T-helper 2 cell (primary cell): ENCODE measurements at places on chromosomes 7 and 10.
A peak's percentile ranks its signal among the peaks of the same experiment; 100 is the strongest.

DNA sequence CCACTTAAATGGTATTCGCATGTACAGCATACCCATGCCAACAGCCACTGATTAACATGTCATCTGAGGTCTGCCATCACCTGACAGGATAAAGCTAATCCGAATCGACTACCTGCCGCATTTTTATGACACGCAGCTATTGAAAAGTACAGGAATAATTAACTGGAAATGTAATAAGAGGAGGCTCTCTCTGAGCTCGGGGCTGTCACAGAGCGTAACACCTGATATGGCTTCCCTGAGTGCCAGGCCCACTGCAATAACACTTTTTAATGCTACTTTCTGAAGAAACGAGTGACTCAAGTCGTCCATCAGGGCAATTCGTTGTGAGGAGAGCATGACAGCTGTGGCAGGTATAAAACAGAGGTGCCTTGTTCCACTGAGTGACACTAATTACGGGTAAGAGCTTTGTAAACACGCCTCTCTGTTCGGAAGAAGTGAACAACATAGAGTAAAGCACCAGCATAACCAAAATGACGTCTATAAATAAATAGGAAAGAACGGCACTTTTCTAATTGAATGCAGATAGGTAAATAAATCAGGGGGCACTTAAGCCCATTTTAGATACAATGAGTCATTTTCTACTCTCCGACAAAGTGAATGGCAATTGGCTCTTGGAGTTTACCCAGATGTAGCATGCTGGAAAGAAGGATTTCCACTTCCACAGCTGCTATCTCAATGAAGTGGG, 56.5 kb upstream of the CREB5 start:
- DNase-seq: no peak

DNA sequence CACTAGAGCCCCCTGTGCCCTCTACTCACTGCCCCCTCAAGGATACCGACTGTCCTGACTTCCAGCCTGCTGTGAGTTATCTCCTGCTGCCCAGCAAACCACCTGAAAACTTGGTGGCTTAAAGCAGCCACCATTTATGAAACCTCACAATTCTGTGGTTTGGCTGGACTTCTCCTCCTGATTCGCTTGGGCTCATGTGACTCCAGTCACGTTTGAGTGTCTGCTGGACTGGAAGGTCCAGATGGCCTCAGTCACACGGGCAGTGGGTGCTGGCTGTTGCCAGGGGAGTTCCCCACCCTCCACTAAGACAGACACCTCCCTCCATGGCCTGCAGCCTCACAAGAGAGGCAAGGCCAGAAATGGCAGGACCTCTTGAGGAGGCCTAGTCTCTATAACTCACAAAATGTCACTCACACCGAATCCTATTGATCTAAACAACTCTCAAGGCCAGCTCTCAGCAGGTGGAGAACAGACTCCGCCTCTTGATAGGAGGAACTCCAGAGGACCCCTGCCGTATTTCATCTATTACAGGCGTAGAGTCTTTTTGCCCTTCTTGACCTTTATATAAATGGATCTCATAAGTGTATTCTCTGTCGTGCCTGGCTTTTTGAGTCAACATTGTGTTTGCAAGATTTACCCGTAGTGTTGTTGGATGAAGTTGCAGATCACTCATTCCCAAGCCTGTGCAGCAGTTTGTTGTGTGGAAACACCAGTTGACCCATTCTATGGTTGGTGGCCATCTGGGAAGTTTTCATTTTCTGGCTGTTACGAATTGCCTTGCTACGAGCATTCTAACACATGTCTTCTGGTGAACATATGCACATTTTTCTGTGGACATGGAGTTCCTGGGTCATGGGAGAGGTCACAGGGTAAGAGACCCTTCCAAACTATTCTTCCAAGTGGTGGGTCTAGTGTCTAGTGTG, 48.3 kb downstream of the ZMIZ1 start:
- DNase-seq: no peak

- no peak for DNase-seq
Observed at GRCh38 chr7:47806701-47807103, 141.6 kb downstream of the PKD1L1 start.

- no peak for DNase-seq
Observed at GRCh38 chr7:79211724-79212123, 241.7 kb downstream of the MAGI2 start.

DNA sequence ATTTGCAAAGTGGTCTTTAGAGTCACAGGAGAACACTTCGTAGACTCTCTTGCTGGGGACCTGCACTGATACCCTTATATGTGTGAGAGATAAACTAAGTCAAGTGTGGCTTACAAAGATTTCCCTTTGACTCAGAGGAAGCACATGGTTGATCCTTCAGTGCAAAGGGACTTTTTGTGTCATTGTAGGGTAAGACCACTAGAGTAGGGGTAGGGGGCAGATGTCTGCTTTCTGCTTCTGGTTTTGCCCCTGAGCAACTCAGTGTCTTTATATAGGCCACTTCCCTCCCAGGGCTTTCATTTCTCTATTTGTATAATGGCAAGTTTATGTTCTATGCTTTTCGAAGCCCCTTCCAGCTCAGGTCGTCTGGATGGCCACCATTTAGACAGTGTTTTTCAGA, 281.7 kb downstream of the SORCS3 start:
- no peak for DNase-seq

DNA sequence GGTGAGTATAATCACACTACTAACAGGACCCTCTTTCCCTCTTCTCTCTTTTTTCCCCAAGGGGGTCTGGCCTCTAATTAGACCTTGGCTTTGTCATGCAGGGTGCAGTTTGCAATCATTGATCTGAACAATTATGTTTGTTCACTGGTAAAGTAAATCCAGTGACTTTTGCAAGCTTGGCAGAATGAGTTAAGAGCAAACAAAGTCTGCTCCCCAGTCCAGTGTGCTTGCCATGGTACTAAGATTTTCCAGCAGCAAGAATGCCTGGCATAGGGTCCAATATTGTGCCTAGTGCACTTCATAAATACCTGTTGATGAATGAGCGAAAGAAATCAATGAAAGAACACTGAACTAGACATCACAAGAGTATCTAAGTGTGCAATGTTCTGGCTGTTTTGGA, 43.9 kb downstream of the PLXDC2 start:
- DNase-seq: no peak

DNA sequence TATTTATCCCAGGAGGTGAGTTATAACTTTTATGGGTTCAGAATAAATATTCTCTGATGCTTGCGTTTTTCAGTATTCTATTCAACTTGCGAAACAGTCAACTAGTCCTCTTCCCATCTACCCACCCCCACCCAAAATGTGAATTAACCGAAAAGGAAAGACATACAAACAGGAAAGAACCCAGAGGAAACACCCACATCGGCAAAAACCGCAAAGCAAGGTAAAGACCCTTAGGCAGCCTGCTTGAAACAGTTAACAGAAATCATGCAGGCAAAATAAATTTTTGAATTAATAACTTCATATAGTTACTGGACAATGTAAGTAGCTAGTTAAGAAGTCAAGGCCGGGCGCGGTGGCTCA, 5.4 kb downstream of the ZC3HAV1 start:
- DNase-seq: no peak

DNA sequence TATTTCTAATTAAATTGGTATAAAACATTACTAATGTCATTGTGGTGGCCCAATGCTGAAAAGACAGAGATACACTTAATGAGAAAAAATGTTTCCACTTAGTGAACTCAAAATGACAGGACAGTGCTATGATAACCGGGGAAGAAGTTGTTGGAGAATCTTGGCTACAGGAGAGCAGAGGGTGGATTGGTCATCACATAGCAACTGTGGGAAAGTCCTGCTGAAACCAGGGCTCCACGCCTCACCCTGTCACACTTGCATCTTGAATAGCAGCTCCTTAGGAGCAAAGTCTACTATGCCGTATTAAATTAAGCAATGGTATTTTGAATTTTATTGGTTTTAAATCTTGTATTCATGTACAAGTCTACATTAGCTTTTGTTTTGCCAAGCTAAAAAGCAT, 225.5 kb downstream of the KLF6 start:
- DNase-seq: no peak

- DNase-seq: no peak
Observed at GRCh38 chr7:106058928-106059324, 53.2 kb downstream of the SYPL1 start.

DNA sequence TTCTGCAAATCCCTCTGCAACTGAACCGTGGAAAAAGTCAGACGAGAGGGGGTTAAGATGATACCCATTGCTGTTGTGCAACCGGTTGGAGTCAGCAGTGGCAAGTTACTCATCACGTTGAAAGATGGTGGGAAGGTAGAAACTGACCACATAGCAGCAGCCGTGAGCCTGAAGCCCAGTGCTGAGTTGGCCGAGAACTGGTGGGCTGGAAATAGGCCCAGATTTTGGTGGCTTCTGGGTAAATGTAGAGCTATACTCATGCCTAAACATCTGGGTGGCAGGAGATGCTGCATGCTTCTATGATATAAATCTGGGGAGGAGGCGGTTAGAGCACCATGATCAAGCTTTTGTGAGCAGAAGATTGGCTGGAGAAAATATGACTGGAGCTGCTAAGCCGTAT, 78.6 kb downstream of the ARL5B start:
- no peak for DNase-seq

GRCh38 chr10:19979628-19980027, 163.4 kb downstream of the PLXDC2 start:
- no peak for DNase-seq

DNA sequence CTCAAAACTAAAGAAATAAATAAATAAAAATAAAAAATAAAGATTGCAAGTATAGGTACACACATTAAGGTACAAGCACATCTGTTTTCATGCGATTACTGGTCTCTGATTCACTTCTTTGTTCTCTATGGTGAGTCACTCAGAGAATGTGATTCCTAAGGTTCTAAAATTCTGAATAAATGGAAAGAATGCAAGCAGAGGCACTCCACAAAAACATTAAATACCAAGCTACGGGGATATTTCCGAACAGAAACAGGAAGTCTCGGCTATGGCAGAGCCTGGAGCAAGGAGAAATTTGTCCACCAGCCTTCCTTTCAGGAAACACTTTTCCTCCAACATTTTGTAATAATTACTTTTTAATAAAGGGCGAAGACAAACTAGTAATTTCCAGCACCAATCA, 1.4 kb downstream of the VOPP1 start:
- DNase-seq: no peak

GRCh38 chr10:71569775-71570588, 149.6 kb downstream of the C10orf105 start:
- peak; percentile 47 for DNase-seq

DNA sequence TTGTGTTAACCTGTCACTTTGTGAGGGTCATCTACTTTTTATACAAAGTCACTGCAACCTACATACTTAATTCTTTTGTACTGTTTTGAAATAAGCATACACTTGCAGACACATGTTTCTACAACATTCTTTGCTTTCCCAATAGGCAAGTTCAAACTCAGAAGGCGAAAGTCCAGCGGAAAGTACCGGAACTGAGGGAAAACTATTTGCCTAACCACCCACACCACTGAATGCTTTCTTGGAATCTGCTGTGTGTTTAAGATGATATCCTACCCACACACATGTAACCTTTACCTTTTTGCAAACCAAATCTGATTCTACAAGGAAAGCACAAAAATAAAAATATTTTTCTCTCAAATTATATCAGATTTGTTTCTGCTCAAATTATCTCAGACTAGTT, 139.4 kb upstream of the AGR3 start:
- no peak for DNase-seq

GRCh38 chr10:121048749-121049148, 197.6 kb downstream of the WDR11 start:
- no peak for DNase-seq

DNA sequence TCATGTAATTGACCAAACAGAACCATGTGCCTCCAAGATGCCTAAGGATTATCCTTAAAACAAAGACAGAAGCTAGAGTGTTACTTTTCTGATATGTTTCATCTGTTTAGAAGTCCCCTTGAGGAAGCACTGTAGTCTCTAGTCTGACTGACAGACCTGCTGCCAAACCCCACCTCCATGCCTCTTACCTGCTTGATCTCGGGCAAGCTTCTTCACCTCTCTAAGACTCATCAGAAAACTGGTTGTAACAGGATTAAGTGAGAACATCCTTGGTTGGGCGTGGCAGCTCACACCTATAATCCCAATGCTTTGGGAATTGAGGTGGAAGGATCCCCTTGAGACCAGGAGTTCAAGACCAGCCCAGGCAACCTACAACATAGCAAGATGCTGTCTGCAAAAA, 42.2 kb upstream of the OTUD1 start:
- no peak for DNase-seq
